ENCODE measurements at places on chromosomes 1 and 21.
A peak's percentile ranks its signal among the peaks of the same experiment; 100 is the strongest.

- DNase-seq: no peak
Measured at GRCh38 chr1:158255656-158256055, 1.4 kb downstream of the CD1A start.

GRCh38 chr1:243964915-243965314 lies 86.2 kb upstream of the ZBTB18 start:
- no peak for DNase-seq

DNA sequence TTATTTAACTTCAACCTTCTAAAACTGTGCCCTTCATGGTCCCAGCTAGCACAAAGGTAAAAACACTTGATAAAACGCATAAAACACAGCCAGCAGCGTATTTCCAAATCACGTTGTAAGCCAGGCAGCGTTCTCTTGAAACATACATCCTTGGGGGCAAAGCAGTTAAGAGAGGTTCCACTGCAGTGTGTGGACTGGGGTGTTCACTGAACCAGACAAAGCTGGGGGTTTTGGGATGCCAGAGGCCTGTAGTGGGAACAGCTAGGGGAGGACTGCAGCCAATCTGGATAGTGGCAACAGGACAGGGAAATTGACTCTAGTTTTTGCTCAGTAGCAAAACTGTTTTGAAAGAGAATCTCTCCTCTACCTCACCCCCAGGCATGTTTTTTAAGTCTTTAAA lies 21.5 kb upstream of the ATP5PO start:
- no peak for DNase-seq

- peak; percentile 75 for DNase-seq
Measured at GRCh38 chr1:234478152-234478480, 863 bp downstream of the TARBP1 start.

DNA sequence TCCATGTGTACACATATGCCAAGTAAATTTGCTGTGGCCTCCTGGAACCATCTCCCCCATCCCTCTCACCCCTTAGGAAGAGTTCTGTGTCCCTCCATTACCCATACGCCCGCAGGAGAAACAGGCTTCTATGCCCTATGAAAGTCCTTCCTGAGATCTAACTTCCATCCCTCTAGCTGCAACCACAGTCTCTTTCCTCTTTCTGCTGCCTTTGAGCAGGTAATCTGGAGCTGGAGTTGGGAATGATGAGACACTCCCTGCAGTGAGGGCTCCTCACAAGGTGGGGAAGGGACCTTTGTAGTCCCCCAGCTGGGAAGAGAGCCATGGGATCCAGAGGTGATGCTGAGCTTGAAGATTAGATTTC lies 2.0 kb upstream of the KCNQ4 start:
- DNase-seq: no peak

- DNase-seq: no peak
Measured at GRCh38 chr1:183773482-183774274, 31.2 kb upstream of the RGL1 start.

- peak; percentile 75 for DNase-seq
Measured at GRCh38 chr1:17475752-17476151, 36.3 kb upstream of the RCC2 start.

- DNase-seq: no peak
Measured at GRCh38 chr1:161982917-161983316, 40.8 kb downstream of the OLFML2B start.

- DNase-seq: no peak
Measured at GRCh38 chr1:91502672-91503184, 2.1 kb downstream of the CDC7 start.

DNA sequence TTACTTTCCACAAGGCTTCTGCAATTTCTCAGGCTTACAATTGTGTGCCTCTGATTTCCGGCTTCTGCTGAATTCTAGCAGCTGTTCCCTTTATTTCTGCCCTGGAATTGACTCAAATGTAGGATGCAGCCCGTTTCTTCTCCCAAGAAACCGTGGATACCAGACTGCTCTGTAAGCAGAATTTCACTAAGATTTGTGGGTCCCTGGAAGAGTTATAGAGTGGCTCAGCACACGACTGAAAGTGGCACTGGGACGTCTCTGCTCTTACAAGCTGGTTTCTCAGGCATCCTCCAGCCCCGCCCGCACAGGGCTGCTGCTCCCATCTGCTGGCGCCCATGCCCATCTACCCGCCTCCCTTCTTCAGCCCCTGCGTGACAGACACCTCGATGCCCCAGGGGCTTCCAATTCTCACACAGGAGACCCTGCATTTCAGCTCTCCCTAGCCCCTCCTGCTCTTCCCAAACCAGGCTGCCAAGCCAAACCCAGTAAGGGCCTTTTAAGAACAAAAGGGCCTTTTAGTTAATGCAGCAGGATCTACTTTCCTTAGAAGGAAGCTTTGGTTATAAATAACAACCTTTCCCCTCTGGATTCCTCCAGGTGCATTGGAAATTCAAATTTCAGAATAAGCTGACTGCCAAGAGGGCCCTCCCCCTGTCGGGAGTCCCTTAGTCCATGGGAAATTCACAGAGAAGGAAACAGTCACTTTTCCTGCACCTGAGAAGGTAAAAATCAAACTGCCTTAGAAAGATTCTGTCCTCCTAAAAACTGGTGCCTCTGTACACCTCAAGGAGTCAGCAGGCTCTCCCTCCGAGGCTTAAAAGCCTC lies 45.4 kb upstream of the TENT5B start:
- DNase-seq: no peak

- no peak for DNase-seq
Measured at GRCh38 chr1:198178615-198179014, 21.8 kb downstream of the NEK7 start.

DNA sequence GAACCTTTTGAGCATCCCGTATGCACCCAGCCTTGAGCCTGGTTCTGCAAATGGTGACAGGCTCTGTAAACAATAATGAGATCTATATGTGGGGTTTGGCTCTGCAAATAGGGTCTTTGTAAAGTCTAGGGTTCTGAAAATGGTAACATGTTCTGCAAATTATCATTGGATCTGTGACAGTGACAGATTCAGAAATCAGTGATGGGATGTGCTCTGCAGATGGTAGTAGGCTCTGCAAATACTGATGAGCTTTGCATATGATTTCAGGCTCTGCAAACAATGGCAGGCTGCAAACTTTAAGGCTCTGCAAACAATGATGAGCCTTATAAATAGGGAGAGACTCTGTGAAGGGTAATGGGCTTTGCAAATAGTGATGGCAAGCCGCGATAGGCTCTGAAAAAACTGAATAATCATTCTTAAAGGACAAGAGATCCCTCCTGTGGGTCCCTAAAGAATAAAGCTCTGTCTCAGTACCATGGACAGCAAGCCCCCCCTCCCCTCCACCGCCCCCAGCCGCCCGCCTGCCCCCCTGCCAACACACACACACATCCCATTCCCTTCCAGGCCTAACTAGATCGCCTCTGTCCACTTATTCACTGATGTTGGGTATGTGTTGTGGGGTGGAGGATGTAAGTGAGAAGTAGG lies 17.7 kb upstream of the DMBX1 start:
- no peak for DNase-seq

- DNase-seq: no peak
Measured at GRCh38 chr1:158329733-158330132, 1.6 kb downstream of the CD1B start.

DNA sequence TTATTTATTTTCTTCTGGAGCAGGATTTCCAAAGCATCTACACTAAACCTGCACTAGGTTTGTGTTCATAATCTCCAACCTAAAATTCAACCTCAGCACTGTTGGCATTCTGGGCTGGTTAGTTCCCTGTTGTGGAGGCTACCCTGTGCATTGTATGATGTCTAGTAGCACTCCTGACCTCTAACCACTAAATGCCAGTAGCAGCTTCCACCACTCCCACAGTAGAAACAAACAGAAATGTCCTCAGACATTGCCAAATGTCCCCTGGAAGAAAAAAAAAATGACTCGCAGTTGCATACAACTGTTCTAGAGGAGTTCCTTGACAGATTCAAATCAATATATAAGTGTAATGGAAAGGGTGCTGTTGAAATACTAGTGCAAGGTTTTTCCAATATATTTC lies 18.9 kb downstream of the GRIK1 start:
- no peak for DNase-seq

DNA sequence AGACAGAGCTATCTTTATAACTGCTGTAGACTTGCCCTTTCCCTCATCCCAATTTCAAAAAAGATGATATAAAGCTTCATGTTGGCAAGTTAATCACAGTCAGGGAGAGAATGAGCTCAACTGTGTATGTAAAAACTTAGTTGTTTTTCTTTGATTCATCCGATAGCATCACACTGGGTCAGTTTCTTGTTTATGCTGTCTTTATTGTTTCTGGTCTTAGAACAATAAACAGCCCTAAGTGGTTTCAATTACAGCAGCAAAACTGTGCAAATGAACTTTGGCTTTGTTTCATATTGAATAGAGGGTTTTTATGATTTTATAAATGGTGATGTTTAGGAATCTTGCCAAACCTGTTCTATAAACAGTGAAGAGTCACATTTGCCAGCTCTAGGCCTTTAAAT lies 423.8 kb upstream of the CXADR start:
- DNase-seq: no peak

DNA sequence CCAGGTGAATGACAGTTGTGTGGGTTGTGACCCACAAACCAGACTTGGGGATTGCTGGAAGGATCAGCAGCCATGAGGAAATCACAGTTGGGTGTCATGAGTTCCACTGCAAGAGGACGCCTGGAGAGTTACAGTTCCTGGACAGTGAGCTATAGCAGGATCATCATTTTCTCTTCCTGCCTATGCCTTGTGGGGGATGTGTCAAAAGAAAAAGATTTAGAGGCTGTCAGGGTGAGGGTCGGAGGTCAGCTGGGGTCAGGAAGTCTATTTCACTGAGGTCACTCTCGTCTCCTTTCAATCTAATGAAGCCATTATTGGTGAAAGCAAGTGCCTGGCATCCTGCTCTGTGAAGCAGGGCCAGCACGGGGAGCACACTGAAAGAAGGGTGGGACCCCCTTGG lies 7.0 kb upstream of the LIN28A start:
- DNase-seq: no peak

DNA sequence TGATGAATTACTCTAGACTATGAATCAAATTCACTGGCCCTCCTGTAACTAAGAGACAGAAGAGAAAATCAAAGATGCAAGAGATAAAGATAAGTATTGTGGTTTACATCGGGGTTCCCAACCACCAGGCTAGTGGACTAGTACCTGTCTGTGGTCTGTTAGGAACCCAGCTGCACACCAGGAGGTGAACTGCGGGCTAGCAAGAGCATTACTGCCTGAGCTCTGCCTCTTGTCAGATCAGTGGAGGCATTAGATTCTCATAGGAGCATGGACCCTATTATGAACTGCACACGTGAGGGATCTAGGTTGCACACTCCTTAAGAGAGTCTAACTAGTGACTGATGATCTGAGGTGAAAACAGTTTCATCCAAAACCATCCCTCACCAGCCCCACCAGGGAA lies 58.9 kb upstream of the DUSP10 start:
- DNase-seq: no peak

DNA sequence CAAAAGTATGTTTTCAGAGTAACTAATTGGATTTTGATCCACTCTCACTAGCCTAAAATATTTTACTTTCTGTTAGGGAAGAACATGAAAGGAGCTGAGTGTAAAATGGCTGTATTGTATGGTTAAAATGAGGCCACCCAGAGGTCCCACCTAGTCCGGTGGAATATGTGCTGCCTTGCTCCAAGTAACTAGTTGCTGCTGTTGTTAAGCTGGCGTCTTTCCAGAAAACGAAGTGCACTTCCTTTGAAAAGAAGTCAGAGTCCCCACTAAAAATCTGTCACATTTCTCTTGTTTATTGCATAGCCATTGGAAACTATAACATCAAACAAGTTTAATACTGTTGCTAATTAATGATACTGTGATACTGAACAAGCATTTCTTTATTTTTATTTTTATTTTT lies 3.2 kb downstream of the SLC25A33 start:
- DNase-seq: no peak

- peak; percentile 16 for DNase-seq
Measured at GRCh38 chr1:59046730-59047157, 250.2 kb upstream of the FGGY start.

GRCh38 chr1:183873642-183874041 lies 68.7 kb downstream of the RGL1 start:
- no peak for DNase-seq

DNA sequence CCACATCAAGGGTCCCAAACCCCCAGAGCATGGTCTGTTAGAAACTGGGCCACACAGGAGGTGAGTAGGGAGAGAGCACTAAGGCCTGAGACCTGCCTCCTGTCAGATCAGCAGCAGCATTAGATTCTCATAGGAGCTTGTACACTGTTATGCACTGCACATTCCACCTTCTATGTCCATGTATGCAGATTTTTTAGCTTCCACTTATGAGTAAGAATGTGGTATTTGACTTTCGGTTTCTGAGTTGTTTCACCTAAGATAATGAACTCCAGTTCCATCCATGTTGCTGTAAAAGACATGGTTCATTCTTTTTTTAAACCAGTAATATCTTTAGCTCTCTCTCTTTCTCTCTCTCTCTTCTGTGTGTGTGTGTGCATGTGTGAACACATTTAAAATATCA lies 663 bp upstream of the GBP6 start:
- DNase-seq: no peak

- DNase-seq: no peak
Measured at GRCh38 chr1:87942165-87942564, 613.5 kb downstream of the LMO4 start.

GRCh38 chr1:211323156-211324063 lies 3.2 kb upstream of the TRAF5 start:
- DNase-seq: peak; percentile 42

GRCh38 chr1:178364782-178365181 lies 132.0 kb downstream of the CLEC20A start:
- DNase-seq: no peak

GRCh38 chr1:29193879-29194455 lies 12.3 kb upstream of the SRSF4 start:
- DNase-seq: no peak

DNA sequence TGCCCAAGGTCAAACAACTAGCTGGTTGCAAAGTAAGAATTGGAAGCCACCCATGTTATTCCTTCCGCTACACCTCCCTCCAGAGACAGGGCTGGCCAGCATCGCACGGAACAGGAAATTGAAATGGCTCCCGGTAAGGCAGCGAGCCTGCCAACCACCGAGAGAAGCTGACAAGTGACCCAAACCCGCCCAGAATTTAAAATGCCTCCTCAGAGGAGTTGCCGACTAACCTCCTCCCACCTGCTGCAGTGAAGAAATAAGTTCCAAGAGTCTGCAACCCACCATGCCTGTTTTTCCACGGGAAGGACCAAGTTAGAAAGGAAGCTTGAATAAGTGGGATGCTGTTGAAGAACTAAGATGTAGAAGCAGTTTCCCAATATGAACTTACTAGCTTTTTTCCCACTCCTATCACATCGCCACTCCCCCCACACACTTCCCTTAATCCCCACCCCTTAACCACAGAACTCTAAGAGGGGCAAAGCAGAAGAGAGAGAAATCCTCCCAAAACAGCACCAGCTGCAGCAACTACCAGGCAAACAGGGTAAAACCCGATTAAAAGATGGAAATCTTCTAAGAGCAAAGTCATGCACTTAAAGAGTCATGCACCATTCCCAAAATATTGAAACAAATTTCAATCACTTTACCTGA lies 78.6 kb downstream of the TIAM1 start:
- no peak for DNase-seq

GRCh38 chr1:35432231-35432630 lies 125.0 kb downstream of the KIAA0319L start:
- no peak for DNase-seq

GRCh38 chr1:90800012-90800717 lies 83.1 kb upstream of the BARHL2 start:
- DNase-seq: no peak

All from NK-92 treated with Interleukin-12 subunit alpha and Interleukin-12 subunit beta, amount 100 ng/mL, for 24 hours (cell line).